Cerebellar nuclear complex (tissue), 1 donor: ENCODE measurements at places on chromosomes 16 and 17.
A peak's percentile ranks its signal among the peaks of the same experiment; 100 is the strongest.

DNA sequence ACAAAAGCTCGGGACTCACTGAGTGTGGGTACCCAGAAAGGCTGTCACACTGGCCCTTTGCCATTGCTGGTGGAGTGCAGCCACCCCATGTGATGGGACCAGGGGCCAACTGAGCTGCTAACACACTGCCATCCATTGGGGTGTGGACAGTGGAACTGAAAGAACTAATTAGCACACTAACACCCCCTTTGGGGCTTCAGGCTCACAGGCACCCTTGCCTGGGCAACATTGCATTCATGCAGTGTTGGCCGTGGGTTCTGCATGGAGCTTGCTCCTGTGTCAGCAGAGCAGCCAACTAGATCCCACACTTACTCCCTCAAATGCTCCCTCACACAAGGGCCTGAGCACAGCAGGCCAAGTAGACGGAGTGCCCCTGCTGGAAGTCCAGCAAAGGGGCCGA is 476.0 kb upstream of the ASIC2 start:
- no peak for DNase-seq

GRCh38 chr16:58582133-58582532 is 47.5 kb downstream of the CNOT1 start:
- no peak for DNase-seq

DNA sequence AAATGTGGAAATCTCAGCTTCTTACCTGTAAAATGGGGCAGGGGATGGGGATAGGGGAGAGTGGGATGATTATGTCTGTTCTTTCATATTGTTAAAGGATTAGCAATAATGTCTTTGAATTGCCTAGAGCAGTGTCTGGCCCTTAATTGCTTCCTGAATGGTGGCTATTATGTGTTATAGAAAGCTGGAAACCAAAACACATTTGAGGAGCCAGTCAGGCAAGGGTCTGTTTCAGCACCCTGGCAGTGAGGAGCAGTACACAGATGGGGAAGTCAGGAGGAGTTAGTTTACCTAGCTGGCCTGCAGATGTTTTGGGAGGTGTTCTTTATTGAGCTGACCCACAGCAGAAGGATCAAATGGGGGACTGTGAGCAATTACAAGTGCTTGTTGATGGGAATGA is 63.0 kb downstream of the NUP93 start:
- DNase-seq: no peak

DNA sequence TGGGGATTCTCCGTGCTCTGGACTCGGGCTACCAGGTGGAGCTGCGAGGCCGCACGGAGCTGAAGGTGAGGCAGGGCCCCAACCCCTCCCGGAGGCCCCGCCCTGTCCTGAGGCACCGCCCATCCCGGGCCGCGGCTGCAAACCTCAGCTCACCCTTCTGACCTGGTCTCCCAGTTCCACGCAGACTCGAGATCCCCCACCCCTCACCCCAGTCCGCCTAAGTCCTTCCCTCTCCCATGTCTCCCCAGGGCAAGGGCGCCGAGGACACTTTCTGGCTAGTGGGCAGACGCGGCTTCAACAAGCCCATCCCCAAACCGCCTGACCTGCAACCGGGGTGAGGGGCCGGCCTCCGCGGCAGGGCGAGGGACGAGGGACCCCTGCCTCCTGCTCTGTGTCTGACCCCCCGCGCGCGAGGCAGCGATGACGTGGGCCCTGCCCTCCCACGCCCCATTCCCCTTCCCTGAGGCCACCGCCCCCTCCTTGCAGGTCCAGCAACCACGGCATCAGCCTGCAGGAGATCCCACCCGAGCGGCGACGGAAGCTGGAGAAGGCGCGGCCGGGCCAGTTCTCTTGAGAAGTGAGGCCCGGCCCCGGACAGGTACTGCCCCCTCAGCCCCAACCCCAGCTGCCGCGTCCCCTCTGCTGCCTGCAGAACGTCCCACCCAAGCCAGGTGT is 13.7 kb downstream of the GUCY2D start:
- DNase-seq: no peak

DNA sequence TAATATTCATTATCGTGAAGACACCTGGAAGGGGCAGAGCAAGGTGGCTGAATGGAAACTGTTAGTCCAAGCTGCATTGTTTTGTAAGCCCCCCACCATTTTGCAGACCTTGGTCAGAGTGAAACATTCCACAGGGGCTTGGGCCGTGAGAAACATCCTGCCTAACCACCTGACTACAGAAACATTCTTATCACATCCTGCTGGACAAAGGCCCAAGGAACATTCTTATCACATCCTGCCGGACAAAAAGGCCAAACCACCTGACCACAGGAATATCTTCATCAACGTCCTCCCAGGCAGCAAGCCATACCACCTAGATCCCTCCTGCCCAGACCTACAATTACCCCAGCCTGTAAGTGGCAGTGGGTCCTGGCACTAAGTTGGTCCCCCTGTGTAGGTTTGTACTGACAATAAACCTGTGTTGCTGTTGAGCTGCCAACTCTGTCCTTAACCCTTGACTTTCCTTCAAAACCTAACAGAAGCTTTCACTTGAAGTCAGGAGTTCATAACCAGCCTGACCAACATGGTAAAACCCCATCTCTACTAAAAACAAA is 19.6 kb downstream of the ATF7IP2 start:
- DNase-seq: no peak

DNA sequence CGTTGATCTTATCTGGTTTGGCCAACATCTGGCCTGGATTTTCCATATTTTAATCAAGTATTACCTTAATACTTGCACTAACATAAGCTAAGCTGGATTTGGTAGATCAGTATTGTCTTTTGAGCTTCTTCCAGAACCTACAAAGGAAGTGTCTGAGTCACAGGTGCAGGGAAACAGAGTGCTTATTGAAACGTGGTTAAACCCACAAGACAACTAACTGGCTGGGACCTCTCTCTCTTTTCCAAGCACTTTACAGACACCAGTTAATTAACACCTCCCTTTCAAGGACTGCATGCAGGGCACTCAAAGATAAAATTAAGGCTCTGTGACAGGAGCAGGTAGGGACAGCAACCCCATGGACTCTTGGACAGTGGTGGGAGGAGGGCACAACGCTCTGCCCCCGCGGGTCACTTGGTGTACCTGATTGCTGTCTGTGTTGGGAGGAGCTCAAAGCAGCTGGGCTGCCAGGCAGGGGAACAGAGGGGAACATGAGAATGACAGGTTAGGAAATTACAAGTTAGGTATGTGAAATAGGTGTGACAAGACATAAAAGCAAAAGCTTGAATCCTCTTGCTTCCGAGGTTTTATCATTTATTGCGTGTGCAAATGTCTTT is 133.7 kb upstream of the MON1B start:
- DNase-seq: no peak

GRCh38 chr17:37405955-37406634 is 541 bp downstream of the ACACA start:
- DNase-seq: no peak

GRCh38 chr17:8894202-8894671 is 26.8 kb upstream of the PIK3R6 start:
- DNase-seq: no peak

GRCh38 chr17:29710520-29710884 is 87.8 kb upstream of the CORO6 start:
- DNase-seq: no peak

DNA sequence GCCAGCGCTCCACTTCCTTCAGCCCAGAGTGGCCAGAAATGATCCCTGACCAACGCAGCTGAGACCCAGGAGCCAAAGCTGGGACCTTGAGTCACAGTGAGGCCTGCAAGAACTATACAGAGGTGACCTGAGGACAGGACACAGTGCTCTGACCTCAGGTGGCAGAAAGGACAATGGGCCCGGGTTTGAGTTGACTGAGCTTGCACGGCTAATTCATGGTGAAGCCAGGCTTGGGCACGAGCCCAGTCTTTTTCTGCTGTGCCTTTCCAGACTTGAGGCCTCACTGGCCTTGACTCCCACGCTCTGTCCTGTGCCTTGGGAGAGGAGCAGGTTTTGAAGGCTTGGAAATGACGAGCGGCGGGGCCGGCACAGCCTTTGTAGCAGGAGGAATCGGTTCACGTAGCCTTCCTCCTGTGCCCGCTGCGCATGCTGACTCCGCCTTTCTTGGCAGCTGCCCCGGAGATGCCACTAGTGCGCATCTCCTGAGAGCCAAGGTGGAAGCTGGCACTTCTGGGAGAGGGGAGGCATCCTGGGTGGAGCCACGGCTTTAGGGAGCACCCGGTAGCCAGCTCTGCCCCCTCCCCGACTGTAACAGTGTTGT is 34.9 kb downstream of the NDEL1 start:
- peak; percentile 47 for DNase-seq

- DNase-seq: no peak
These were observed 402.4 kb downstream of the ZFHX3 start for GRCh38 chr16:72645538-72645937.

- DNase-seq: no peak
These were observed 184.8 kb downstream of the CCDC182 start for GRCh38 chr17:57560319-57560705.

DNA sequence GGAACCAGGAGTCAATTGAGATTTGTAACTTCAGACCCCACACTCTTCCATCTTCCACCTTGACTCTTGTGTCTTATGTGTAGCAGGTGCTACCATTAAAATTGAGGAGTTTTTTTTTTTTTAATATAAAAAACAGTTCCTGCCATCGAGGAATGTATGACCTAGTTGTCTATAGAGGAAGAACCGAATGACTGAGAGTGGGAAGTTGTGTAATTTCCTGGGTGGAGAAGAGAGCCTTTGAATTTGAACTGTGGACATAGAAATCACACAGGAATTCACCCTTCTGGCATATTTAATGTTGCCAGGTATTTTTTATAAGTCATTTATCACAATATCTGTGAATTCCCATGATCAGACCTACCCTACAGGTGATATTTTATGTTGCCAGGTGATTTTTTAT is 22.0 kb downstream of the SP2 start:
- DNase-seq: no peak

DNA sequence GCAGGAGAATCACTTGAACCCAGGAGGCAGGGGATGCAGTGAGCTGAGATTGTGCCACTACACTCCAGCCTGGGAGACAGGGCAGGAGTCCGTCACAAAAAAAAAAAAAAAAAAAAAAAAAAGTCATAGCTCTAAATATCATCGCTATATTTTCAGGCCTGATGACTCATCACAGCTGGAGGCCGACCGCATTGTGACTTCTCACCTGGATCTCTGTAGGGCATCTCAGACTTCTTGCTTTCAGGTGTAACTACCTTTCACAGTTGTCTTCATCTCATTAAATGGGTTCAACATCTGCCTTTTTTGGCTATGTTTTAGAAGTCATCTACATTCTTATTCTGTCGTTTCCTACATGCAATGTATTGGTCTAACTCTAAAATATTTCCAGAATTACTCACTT is 353.1 kb upstream of the MON1B start:
- DNase-seq: no peak

DNA sequence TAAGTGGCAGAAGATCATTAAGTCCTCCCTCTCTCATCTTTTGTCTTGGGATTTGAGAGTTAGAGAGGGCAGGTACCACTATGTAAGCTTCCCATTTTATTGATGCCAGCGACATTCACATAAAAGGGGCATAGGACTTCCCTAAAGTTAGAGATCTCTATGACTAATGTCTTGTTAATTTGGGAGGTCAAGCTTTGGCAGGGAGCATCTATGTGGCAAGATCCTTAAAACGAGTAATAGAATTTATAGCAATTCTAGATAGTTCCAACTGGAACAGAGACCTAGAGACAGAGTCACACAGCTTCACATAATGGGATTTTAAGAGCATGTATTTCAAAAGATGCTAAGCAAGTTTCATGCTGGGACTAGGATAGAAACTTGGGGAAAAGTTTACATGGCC is 308.0 kb downstream of the MAP2K6 start:
- no peak for DNase-seq

DNA sequence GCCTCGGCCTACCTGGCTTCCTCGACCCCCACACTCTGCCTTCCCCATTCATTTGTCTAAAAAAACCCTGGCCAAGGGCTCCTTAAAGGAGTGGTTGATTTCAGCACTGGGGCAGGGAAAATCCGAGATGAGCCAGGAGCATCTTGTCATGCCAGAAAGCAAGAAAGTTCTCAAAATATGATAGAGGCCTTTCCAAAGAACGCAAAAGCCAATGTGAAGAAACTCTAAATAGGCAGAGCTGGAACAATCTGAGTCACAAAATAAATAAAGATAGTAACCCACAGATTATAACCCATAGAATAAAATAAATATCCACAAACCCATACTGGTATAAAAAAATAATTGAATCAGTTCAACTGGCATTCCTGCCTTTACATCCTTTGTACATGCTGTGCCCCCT is 192.3 kb upstream of the SALL1 start:
- no peak for DNase-seq

GRCh38 chr16:68910051-68910450 is 66.7 kb downstream of the TANGO6 start:
- no peak for DNase-seq

DNA sequence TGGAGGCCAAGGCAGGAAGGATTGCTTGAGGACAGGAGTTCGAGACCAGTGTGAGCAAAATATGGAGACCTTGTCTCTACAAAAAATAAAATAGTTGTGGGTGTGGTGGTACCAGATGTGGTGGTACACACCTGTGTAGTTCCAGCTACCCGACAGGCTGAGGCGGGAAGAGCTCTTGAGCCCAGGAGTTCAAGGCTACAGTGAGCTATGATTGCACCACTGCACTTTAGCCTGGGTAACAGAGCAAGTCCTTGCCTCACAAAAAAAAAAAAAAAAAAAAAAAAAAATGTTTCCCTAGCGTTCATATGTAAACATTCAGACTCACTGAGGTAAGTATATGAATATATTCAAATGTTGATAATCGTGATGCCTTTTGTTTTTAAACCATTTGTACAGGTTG is 39.5 kb downstream of the CLUH start:
- no peak for DNase-seq

- no peak for DNase-seq
These were observed 1.3 kb upstream of the CENPV start for GRCh38 chr17:16354585-16354984.

DNA sequence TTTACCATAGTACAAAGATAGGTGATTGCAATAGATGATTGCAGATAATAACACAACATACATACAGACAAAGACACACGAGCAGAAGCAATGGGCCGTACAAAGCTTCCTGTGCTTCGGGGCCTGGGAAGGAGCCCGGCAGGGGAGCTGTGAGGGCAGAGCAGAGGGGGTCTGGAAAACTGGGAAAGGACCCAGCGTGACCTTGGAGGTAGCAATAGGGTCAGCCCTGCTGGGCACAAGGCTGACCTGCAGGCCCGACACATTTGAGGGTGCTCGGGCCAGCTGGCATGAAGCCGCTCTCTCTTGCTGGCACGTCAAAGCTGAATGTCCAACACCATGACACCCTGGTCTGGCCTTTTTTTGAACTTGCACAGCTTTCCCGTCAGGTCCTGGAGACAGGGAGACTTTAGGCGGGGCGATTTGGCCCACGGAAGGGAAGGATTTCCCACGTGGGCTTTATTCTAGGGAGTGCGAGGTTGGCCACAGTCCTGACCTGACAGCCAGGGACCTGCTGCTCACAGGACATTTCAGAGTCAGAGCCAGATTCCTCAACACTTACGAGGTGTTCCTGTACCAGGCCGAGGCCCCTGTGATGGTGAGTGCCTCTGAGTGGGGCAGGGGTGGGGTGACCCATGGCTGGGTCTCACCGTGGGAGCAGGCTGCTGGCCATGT is 83.2 kb downstream of the NTN1 start:
- no peak for DNase-seq
